CD4-positive, alpha-beta T cell treated with Interleukin-6 for 4 hours (primary cell): ENCODE measurements at places on chromosomes 12 and 14.

- DNase-seq: no peak
Observed at GRCh38 chr12:75205558-75205957, 4.1 kb downstream of the KCNC2 start.

DNA sequence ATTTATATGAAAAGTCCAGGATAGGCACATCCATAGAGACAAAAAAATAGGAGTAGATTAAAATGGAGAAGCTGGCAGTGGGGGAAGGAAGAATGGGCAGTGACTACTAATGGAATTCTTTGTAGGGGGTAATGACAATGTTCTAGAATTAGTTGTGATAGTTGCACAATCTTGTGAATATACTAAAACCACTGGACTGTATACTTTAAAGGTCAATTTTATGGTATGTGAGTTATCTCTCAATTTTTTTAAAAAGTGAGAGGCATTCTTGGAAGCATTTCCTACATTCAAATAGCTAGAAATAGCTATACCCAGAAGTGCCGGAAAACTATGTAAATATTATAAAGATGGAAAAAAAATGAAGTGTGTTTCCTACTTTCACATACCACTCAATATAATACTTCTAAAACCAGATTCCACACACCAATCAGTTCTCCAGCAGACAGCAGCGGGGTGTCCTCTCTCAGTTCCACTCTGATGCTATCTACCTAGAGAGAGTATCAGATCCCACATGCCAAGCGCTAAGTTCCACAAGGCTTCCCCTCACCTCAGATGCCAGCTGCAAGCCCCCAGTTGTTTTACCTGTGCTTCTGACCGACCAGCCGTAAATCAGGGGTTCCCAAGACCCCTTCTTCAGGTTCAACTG is 41.7 kb upstream of the NID2 start:
- no peak for DNase-seq

- peak; percentile 75 for DNase-seq
Observed at GRCh38 chr12:49288412-49288853, 6.5 kb upstream of the PRPH start.

GRCh38 chr14:75711105-75711795 is 50.2 kb downstream of the TTLL5 start:
- DNase-seq: no peak

- no peak for DNase-seq
Observed at GRCh38 chr12:32644431-32644830, 34.7 kb upstream of the DNM1L start.

DNA sequence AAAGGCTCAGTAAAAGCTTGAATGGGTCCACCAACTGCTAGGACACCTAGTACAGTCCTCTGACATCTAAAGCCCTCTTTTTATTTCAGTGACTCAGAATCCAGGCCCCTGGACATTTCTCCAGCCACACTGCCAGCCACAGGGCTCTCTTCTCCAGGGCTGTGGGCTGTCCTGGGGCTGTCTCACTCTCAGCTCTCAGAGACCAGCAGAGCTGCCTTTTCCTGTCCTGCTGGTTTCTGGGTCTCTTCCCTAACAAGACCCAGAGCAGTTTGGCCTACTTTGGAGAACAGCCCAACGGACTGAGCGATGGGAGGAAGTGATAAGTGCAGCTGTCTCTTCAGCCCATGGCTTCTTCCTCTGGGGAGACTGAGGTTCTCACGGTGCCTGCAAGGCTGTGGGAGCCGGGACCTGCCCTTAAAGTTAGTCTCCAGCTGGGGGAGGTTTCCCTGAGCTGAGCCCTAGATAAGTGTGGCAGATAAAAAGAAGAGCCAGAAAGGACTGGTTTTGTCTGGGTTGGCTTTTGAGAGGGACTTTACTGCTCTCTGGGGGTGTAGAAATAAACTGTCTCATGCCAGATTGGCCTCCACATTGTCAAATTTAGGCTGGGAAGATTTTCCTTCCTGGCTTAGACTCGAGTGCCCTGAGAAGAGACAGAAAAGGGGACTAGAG is 979.8 kb downstream of the VRK1 start:
- DNase-seq: peak; percentile 8

DNA sequence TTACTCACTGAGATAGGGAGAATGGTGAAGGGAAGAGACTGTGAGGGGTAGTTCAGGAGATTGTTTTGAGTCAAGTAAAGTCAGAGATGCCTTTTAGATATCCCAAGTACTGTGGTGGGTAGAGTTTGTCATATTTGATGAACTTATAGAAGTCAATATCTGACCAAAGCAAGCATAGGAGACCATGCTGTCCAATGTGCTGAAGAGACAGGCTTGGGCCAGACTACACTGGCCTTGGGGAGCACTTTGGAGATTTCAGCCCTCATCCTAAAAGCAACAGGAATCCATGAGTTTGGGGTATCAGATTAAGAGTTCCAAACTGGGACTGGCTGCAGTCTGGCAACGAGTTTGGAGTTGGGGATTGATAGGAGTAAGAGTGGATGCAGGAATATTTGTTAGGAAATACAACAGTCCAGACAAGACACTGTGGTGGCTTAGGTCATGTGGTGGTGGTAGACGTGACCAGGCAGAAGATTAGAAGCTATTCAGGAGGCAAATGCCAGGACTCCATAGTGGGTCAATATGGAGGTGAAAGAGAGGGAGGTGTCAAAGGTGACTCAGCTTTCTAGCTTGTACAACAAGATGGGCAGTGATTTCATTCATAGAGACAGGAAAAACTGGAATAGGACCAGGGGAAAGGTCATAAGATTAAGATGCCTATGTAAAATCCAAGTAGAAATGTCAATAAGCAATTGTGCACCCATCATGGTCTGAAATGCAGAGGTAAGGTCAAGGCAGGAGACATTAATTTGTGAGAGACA is 81.9 kb downstream of the FAR2 start:
- no peak for DNase-seq

DNA sequence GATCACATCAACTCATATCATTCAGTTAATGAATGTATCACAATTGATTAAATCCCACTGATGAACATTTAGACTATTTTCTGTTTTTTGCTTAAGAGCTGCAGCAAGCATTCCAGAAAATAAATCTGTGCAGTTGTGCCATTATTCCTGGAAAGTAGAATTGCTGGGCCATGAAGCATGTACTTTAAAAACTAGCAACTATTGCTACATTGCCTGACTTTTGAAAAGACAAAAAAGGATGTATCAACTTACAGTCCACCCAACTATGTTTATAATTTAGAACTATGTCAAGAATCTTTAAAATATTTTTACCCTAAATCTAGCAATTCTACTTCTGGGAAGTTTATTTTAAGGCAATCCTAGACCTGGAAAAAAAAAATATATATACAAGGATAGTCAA is 33.4 kb upstream of the ERGIC2 start:
- no peak for DNase-seq

- DNase-seq: no peak
Observed at GRCh38 chr14:34329301-34329700, 132.7 kb downstream of the SPTSSA start.

- DNase-seq: no peak
Observed at GRCh38 chr14:58133739-58134138, 18.3 kb downstream of the ARMH4 start.

- no peak for DNase-seq
Observed at GRCh38 chr14:70811050-70811449, 1.7 kb upstream of the MAP3K9 start.

DNA sequence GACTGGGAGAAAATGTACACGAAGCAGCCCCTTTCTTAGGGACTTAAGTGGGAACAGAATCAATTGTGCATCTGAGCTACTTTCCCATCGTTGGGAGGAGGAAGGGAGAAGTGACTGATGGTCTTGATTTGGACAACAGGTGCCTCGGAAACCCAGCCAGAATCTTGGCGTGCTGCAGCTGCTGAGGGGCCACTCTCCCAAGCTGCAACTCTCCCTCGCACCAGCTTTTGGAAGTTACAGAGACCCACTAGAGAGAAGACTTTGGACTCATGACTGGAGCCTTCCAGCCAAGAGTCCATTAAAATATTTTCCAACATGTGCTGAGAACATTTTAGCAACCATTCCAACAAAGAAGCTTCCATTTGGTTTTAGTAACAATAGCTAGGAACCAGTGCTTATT is 52.3 kb downstream of the GNS start:
- DNase-seq: no peak

- no peak for DNase-seq
Observed at GRCh38 chr12:98388126-98388525, 127.3 kb upstream of the TMPO start.

- DNase-seq: no peak
Observed at GRCh38 chr12:107917912-107918800, 143.7 kb downstream of the ASCL4 start.

- no peak for DNase-seq
Observed at GRCh38 chr14:53613404-53614253, 343.0 kb downstream of the BMP4 start.

GRCh38 chr12:115691123-115691522 is 586.4 kb downstream of the MED13L start:
- no peak for DNase-seq

DNA sequence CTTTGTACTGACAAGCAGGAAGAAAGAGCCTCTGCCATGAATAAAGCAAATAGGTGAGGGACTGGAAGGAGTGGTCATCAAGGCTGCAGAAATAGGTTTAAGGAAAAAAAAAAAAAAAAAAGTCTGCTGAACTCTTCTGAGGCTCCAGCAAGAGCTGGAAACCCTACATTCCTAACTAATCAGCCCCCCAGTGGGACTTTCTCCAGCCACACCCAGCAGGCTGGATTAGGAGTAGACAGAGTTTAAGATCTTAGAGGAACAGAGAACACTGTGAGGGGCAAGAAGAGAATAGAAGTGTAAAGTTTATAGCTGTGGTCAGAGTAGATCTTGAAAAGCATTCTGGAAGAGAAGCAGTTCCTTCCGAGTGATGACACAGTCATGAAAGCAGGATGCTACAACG is 66.4 kb downstream of the ATXN2 start:
- DNase-seq: no peak

GRCh38 chr12:119450771-119451170 is 116.2 kb downstream of the CCDC60 start:
- DNase-seq: no peak

- no peak for DNase-seq
Observed at GRCh38 chr12:51397670-51398069, 6.5 kb upstream of the GALNT6 start.

- peak; percentile 24 for DNase-seq
Observed at GRCh38 chr12:10982244-10982643, 4.5 kb downstream of the TAS2R50 start.

DNA sequence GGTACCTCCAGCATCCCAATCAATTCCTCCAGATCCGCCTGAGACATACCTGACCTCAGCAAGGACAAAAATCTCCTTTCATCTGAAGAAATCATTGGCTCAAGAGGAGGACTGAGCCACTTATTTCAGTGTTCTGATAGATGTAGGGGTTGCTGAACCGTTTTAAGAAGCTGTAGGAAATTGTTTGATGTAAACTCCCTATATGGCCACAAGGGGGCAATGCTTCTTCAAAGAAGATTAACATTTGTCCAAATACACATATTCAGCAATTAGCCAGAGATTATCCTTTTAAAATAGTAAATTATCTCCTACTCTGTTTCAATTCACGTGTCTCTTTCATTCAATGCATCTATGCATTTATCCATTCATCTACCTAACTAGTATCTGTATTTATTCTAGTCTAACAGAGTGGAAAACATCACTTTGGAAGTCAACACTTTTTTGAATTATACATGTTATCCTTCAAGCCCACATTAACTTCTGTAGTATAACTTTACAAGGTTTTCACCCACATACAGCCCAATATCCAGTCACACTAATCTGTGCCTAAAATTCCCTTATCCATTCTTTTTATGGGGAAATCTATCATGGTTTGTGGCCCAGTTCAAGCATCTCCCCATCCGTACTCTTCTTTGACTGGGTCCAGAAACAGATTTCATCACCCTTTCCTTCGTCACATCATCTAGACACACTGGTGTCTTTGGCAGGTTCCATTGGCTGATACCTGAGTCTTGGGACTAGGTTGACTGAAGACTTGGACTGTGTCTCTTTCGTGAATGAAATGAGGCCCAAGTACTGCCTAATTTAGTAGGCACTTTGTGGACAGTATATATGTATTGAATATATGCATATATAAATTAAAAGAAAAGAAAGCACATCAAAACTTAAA is 411.0 kb upstream of the OR4E1 start:
- DNase-seq: peak; percentile 41

DNA sequence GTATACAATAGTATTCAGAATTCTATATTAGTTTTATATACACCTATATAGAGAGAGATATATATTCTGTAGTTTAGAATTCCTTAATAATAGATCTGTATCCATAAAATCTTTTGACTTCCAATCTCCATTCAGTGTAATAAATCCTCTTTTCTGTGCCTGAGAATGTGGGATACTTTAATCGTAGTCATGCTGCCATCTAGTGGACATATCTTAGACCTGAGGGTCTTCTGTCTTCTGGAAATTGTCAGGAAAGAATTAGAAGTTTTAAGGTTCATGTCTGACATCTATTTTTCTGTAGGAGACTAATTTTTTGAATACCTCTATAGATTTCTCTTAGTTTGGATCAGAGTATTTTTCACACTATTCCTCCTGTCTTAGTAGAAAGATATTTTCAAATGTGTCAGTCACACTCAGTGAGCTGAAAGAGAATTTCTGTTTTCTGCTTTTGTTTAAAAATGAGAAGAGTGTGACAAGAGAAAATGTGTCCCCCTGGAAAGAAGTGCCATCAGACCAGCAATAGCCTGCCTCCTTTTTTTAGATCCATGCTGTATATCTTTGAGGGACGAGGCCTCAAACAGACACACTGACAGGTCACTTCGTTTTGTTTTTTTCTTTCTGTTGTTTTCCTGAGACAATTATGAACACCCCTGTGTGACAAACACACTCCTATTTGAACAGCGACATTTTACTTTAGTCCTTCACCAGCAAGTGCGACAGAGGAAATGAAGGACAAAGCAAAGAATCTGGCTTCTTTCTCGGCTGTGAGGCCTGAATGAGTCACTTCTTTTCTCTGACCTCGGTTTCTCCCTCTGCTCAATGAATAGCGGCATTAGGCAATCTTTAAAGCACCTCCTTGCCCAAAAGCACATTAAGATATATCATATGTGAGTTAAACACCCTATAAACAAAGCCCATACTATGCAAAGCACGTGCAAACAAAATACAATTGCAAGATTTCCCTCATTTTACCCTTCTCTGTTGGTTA is 96.3 kb downstream of the GALC start:
- DNase-seq: no peak

GRCh38 chr12:63525831-63526230 is 142.5 kb downstream of the DPY19L2 start:
- DNase-seq: no peak

DNA sequence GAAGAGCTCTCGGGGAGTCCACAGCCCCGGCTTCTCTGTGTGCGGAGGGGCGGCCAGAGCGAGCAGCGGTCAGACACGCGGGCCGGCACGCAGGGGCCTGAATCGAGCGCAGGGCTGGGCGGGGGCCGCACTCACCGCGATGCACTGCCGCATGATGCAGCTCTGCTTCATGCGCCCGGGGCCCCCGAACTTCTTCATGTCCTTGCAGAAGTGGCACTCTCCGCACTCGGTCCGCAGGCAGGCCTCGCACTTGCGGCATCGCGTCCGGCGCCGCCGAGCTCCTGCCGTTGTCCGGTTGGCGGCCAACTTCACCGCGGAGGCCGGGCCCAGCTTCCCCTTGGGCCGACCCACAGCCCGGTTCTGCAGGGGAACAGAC is 53.1 kb downstream of the RNF34 start:
- DNase-seq: no peak
